ENCODE measurements at places on chromosomes 6 and 20.

- DNase-seq: no peak
Observed at GRCh38 chr6:40146902-40147301, 212.6 kb upstream of the MOCS1 start.

- no peak for DNase-seq
Observed at GRCh38 chr6:92967362-92967761, 452.0 kb downstream of the EPHA7 start.

DNA sequence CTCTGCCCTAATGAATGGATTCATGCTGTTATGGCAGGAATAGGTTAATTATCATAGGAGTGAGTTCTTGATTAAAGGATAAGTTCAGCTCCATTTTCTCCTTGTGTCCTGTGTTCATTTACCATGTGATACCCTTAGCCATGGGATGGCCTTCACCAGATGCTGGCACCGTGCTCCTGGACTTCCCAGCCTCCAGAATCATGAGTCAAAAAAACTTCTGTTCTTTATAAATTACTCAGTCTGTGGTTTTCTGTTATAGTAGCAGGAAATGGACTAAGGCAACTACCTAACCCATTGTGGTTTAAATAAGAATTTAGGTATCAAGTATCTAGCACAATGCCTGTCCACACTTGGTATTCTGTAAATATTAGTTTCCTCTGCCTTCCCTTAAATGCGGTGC lies 223.5 kb downstream of the MEI4 start:
- no peak for DNase-seq

GRCh38 chr20:16013631-16014030 lies 559.6 kb downstream of the KIF16B start:
- no peak for DNase-seq

DNA sequence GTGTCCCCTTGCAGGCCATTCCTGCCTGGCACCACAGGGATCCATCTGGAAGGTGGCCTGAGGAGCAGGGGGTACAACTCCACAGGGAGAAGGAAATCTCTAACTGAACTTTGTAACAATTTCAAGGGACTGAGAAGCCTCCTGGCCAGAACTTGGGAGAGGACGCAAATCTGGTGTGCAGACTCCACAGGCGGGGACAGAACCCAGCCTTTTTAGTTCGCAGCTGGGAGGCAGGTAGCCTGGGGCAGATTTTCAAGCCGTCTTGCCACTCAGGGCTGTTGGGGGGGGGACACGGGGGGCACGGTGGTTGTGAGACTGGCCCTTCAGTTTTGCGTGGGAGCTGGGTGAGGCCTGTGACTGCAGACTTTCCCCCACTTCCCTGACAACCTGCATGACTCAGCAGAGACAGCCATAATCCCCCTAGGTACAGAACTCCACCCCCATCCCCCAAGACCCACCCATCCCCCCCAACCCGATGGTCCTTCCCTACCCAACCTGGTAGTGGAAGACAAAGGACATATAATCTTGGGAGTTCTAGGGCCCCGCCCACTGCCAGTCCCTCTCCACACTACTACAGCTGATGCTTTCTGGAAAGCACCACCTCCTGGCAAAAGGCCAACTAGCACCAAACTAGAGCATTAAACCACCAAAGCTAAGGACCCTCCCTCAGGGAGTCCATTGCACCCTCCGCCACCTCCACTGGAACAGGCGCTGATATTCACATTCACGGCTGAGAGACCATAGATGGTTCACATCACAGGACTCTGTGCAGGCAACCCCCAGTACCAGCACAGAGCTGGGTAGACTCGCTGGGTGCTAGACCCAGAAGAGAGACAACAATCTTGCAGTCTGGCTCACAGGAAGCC lies 3.0 kb upstream of the HUS1B start:
- DNase-seq: no peak

DNA sequence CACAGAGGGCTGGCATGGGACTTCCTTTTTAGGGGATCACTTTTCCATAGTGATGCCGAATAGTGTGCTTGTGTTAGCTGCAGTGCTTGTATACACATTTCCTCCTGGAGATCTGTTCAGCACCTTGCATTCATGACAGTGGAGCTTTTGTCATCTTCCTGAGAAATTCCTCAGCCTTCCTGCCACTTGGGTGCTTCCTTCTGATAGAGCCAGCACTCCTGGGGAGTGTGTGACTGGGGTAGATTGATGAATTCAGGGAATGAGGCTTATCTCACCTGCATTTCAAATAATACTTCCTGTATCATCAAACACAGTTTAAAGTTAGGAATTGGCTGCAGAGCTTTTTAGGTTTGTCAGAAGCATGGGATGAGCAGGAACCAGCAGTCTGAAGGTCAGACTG lies 48.8 kb upstream of the SCGN start:
- DNase-seq: no peak
